ENCODE measurements at places on chromosomes 6 and 20.

DNA sequence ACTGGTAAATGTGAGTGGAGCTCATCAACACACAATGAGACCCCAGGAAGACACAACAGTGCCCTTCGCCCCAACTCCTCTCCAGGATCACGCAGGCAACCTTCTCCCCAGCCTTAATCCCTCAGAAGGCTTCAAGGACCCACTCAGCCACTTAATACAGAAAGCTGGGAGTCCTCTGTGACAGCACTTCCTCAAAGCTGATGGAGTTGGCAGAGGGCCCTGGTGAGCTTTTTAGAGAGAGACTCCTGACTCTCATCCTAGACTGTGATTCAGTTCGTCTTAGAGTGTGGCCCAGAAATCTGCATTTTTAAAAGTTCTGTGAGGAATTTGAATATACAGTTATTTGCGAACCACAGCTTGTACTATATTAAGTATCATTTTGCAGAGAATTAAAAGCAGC, 187.7 kb downstream of the UST start:
- no peak for DNase-seq

DNA sequence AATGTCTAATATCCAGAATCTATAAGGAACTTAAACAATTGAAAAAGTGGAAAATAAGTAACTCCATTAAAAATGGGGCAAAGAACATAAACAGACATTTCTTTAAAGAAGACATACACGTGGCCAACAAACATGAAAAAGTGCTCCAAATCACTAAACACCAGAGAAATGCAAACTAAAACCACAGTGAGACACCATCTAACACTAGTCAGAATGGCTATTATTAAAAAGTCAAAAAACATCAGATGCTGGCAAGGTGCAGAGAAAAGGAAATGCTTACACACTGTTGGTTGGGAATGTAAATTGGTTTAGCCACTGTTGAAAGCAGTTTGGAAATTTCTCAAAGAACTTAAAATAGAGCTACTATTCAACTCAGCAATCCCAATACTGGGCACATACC, 169.2 kb upstream of the MANEA start:
- DNase-seq, result no peak

GRCh38 chr6:23783901-23784300, 342.1 kb upstream of the NRSN1 start:
- DNase-seq, result no peak

DNA sequence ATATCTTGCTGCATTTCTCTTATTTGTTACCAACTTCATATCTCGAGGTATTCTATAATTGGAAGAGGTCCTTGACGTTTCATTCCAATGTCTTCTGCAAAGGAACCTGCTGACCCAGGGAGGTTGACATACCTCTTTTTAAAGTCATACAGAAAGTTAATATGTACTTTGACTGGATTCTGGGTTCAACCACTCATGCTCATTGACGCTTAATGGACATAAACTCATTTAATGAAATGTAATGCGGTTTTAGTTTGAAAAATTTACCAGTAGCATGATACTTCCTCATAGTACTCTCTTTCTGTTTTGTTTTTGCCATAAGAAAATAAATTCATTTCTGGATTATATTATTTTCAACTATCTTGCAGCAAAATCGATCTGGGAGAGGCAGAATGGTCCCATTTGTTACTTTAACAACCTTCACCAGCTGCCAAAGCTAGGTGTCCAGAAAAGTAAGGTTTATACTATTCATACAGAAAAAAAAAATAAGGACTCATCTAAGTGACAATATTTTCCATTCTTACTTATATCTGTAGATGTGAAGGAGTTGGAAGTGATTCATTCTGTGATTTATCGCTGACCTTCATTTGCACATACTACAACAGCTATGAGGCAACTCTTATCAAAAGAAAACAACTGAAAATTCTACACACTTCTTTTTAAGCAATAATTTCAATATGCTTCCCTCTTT, 101.6 kb downstream of the ATXN1 start:
- no peak for DNase-seq

DNA sequence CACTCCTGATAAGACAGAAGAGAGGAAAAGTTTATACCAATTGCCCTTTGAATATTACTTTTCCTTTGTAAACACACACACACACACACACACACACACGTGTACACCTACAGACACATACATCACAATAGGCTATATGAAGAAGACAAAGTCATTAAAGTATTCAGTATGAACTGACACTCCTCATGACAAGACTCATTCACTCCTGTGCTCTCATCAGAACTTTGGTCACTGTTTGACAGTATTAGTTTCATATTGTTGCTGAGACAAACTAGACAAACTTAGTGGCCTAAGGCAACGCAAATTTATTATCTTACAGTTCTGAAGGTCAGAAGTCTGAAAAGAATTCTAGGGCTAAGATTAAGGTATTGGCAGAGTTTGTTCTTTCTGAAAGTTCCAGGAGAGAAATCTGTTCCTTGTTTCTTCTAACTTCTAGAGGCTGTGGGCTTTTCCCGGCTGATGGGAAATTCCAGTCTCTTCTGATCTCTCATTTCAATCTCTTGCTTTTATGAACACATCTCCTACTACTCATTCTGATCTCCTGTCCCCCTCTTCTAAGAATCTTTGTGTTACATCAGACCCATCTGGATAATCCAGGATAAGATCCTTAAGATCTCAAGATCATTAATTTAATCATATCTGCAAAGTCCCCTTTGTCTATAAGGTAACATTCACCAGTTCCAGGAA, 171.3 kb downstream of the HACE1 start:
- no peak for DNase-seq

- DNase-seq, result no peak
Measured at GRCh38 chr6:169371344-169372127, 117.9 kb upstream of the THBS2 start.

- no peak for DNase-seq
Measured at GRCh38 chr6:87702589-87702945, 534 bp upstream of the AKIRIN2 start.

DNA sequence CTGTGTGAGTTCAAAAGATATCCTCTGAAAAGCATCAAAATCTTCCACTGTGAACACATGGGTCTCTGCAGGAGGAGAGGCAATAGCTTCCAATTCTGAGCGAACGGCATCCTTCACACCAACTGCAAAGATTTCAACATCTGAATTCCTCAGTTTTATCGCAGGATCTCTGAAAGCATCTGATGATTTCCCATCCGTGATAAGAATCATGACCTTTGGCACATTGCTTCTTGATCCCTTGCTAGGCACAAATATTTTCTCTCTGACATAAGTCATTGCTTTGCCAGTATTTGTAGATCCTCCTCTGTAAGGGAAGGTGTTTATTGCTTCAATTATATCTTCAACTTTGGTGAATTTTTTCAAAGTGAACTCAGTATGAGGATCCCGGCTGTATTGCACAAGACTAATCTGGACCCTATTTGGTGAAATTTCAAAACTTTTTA, 22.7 kb downstream of the COL12A1 start:
- no peak for DNase-seq

- DNase-seq, result no peak
Measured at GRCh38 chr6:84512391-84512790, 252.0 kb downstream of the TBX18 start.

DNA sequence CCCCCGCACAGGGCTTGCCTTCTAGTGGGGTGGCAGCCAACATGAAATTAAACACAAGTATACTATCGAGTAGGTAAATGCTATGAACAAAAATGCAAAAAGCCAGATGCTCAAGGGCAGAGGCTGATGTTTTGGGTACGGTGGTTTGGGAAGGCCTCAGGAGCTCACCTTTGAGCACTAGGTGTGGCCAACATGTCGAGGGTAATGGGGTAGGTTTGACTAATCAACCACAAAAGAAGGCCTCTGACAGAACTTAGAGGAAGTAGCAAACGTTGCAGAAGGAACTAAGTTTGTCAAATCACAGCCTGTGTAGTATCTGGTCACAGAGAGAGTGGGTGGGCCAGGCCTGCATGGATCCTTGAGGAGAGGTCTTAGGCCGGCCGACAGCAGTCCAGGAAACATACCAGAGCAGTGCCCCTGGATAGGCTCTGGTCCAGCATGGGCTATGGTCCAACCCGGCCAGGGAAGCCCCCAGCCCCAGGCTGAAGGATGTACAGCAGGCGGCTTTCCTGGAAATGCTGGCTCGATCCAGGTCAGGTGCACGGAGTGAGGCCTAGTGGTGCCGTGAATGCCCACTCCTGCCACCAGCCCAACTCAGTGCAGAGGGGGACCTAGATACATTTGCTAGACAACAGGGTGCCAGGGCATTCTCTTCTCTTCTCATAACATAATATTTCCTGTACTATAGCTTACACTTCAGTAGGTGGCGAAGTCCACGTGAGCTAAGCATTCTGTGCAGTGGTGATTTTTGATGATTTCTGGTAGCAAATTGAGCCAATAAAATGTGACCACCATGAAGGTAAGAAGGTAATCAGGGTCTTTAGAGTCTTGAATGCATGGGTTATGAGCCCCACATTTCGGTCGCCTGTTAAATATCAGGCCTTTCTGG, 56.3 kb upstream of the CD93 start:
- no peak for DNase-seq

DNA sequence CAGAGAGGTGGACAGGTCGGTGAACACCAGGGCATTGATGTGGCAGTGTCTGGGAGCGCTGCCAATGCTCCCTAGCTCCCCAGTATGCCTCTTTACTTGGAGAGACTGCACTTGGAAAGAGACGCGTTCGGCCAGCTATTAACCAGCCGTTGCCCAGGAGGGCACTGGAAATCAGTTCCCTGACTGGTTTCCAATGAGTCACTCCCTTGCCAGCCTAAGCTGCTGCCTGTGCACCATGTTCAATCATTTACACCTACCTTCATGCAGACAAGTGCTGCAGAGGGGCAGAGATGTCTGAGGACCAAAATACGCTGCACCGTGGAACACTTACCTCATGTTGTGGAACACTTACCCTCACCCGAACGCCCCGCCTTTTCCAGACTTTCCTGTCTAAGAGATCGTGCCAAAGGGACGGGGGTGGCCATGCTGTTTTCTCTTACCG, 151.6 kb downstream of the SOBP start:
- no peak for DNase-seq

DNA sequence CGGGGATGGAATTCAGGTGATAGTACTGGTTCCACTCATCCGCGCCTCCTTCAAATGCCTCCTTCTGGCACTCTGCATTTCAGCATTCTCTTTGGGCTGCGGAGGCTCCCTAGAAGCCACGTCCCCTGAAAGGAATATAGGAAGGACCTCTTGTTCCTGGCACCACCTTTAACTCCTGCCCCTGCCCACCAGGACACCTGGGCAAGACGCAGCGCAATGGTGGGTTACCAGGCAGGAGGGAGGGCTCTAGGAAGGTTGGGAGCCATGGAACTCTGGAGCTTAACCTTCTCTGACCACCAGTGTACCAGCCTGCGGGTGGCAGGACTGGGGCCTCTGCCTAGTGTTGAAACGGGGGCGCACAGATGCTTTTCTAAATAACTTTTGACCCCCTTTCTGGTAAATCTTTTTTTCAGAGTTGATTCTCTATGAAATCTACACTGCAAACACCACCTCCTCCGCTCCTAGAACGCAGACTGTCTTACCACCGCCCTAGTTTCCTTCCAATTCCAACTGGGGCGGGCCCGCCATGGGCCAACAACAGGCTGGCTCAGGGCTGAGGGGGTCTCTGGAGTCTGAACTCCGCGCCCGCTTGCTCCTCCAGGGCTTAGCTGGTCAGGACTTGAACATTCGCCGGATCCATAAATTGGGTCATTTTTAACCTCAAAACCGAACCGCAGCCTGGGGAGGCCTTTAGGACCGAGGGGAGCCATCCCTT, 871 bp upstream of the SYNDIG1 start:
- no peak for DNase-seq

GRCh38 chr20:59559863-59560262, 44.5 kb upstream of the PHACTR3 start:
- DNase-seq, result no peak

- DNase-seq, result no peak
Measured at GRCh38 chr6:148440016-148440415, 97.4 kb downstream of the SASH1 start.

GRCh38 chr6:399785-400534, 8.4 kb downstream of the IRF4 start:
- no peak for DNase-seq

Data from activated CD8-positive, alpha-beta memory T cell treated with anti-CD3 and anti-CD28 coated beads for 4 hours (primary cell).